ENCODE measurements at places on chromosomes 12 and 14.

DNA sequence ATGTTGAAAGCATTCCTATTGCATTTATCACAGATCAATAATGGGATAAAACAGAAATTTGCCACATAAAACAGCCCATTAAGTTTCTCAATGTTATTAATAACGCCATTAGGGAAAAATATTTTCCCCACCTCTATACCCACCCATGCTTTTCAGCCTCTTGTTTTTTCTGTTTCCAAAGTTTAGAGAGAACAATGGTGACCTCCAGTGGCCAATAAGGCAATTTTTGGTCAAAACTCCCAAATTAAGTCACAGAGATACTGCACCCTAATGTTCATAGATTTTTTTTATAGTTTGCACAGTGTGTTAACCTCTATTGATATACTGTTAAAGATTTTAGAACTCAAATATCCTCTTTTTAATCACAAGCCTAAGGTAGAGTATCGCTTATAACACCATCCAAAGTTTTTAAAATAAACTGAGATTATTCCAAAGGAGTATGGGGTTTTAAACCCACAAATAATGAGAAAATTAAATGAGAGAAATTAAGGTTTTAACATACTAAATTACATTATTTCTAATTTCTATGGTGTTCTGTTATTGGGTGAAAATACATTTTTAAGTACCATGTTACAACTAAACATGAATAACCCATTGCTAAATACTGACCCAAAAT is 184.7 kb upstream of the DCN start:
- DNase-seq, result no peak

DNA sequence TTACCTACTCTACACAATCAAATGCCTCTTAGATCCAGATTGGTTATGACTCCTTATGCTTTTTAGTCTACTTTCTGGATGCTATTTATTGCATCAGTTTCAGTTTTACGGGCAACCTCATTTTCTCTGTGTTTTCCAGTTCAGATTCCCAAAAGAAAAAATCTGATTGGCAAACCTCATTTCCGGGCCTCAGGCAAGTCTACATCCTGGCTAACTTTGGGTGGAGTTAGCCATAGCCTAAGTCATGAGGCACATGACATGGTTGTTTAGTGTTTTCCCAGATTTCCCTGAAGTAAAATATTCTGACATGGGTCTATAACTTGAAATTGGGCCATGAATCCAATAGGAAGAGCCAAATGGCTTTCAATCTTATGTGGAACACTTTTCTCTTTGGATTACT is 339.7 kb downstream of the NUAK1 start:
- DNase-seq, result no peak

DNA sequence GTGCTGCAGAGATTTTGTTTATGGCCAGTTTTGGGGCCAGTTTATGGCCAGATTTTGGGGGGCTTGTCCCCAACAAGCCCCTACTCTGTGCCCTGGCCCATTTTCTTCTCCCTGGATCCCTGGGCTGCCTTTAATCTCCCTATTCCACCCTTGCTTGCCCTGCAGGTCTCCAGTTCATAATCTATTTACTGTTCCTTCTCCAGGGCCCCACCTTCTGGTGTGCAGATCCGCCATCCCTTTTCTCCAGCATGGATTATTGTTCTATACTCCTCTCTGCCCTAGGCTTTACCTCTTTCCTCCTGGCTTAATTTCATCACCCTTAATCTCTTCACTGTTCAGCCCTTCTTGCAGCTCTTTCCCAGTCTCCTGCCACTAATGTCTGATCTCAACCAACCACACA is 26.0 kb upstream of the NUDT4 start:
- DNase-seq, result no peak

DNA sequence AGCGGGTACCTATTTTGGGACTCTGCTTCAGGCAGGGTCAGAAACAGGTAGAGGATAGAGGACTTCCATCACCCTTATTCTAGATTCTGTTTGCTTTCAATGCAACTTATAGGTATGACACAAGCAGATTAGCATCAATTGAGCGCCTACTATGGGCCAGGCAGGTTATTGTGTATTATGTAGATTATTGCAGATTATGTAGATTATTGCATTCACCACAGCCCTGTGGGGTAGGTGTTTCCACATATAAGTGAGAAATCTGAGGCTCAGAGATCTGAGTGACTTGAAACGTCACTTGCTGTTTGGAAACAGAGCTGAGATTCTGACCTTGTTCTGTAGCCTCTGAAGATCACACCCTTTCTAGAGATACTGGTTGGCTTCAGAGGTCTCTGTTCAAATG is 25.7 kb upstream of the SERPINA4 start:
- DNase-seq, result no peak

DNA sequence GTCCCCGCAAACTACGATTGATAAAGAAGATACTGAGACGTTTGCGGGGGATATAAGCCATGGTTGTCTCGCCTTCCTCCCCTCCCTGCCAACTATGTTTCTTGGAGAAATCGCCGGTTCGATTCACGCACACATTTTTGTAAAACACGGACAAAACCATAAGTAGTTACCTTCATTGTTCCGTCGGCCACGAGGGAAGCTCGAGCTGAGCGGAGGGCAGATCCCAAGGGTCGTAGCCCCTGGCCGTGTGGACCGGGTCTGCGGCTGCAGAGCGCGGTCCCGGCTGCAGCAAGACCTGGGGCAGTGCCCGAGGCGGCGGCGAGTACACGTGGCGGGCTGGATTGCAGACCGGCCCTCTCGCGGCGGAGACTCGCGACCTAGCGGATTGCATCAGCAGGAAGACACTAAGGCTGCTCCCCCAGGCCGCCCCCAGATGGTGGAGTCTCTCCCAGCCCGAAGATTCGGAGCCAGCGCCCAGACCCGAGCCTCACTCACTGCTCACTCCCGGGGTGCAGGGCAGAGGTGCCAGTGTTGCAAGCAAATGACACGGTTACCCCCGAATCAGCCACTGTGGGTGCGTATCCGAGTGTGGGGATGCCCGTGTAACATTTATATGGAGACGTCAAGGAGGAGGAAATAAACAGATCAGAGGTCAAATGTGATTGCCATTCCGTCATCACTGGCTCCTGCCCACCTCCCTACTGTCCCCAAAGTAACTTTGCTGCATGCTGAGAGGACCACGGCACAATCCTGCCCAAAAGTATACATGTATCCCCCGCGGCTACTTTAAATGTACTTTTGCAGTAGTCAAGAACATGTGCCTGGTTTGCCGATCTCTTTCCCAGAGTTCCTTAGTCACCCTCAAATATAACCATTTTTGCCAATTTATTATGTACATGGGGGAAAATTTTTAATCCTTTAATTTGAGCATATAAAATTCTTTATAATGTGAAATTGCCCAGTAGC is at the start of gene BCAT1:
Gene BCAT1 (minus strand): TSS at position 345 of the 966 bp plus-strand sequence. CDS start 169 bp downstream, at position 176.
- DNase-seq, result peak; percentile 86

DNA sequence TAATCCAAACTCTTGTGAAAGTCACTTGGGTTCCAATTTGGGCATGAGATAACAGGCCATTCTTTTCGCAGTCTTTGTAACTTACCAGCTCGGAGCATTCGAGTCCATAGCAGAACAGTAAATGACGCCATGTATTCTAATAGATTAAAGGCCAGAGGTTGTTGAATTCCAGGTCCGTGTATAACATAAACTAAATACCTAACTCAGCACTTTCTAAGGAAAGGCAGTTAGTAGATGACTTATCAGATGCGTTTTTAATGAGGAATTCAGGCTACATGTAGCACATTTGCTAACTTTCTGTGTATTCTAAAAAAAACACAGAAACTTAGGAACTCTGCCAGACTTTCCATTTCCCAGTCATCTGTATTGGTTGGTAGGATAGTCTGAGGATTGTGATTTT is 52.8 kb upstream of the ATF1 start:
- no peak for DNase-seq

GRCh38 chr14:97544571-97544970 is 747.4 kb downstream of the VRK1 start:
- DNase-seq, result no peak

- no peak for DNase-seq
Observed at GRCh38 chr14:50008562-50008961, 107.8 kb downstream of the VCPKMT start.

GRCh38 chr12:21988619-21989018 is 47.4 kb upstream of the ABCC9 start:
- DNase-seq, result no peak

GRCh38 chr12:47824198-47824597 is 4.5 kb upstream of the HDAC7 start:
- no peak for DNase-seq

DNA sequence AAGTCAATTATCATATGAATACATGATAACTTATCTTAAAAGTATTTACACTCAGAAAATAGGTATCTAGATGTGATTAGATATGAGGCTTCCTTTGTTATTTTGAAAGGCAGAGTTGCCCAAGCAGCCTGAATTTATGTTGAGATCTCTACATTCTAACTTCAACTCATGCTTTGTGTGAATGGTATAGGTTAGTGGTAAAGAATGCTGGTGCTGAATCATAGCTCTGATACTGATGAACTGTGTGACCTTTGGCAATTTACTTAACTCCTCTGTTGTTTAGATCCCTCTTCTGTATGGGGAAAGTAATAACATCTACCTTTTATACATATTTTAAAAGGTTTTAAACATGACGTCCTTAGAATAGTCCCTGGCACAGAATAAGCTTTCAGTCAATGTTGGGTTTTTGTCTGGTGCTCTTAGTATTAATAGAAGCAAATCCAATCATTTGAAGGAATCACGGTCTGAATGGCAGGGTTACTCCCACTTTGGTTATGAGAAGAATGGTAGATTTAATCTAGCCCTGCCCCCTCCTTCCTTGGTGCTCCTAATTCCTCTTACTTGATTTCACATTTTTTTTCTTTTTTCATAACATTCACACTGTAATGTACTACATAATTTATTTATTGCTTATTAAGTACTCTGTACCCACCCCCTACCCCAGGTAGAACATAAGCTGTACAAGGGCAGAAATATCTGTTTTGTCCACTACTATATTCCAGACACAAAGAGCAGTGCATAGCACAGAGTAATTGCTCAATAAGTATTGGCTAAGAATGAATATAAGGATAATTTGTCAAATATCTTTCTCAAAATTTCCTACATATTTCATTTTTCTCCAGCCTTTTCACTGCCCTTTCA is 203.3 kb upstream of the KRR1 start:
- no peak for DNase-seq

DNA sequence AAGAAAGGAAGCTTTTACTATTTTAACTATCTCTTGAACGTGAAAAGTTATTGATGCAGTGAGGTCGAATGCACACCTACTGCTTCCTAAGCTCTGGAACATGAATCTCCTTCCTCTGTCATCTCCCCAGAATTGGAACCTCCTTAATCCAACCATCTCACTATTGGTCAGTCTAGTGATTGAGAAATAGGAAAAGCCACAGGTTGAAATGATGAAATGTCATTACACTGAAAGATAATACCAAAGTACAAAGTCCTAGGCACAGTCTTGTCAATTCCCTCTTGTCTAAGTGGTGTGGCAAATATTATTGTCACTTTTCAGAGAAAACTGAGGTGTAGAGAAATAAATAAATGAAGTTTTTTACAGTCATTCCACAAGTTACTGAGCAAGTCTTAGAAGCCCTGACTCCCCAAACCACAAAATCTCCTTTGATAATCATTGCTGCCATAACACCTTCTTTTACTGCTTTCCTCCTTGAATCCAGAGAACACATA is 19.5 kb upstream of the HIGD1C start:
- DNase-seq, result no peak

DNA sequence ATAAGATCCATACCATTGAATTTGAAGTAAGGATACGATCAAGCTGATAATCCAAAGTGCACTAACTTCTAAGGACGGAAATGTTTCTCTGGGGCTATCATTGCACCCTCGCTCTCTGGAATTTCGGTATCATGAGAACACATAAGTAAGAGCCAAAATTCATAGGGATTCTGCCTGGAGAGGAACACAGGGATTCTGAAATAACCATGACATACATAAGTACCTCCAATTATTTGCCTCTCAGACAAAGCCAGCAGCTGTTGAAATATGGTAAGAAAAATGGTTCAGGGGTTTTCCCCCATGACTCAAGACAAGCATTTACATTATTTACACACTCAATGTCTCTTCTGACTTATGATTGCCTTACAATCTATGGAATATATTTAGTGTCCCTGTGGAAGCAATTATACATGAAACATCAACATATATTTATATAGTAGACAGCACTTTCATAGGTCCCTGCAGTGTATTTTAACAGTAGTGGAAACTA is 1123.6 kb upstream of the SEL1L start:
- no peak for DNase-seq

- no peak for DNase-seq
Observed at GRCh38 chr12:114611145-114612018, 72.6 kb downstream of the TBX3 start.

GRCh38 chr12:116142936-116143898 is 134.3 kb downstream of the MED13L start:
- DNase-seq, result no peak
